ENCODE measurements at places on chromosomes 4 and X.

GRCh38 chr4:1191621-1192020 is 19.2 kb upstream of the SPON2 start:
- no peak for DNase-seq

- no peak for DNase-seq
Observed at GRCh38 chr4:150358691-150359090, 223.3 kb upstream of the MAB21L2 start.

GRCh38 chrX:40809210-40809609 is 73.9 kb upstream of the MED14 start:
- DNase-seq: no peak

- no peak for DNase-seq
Observed at GRCh38 chrX:79412166-79412565, 45.0 kb upstream of the ITM2A start.

GRCh38 chrX:48487362-48487798 is 11.4 kb downstream of the FTSJ1 start:
- DNase-seq: no peak

DNA sequence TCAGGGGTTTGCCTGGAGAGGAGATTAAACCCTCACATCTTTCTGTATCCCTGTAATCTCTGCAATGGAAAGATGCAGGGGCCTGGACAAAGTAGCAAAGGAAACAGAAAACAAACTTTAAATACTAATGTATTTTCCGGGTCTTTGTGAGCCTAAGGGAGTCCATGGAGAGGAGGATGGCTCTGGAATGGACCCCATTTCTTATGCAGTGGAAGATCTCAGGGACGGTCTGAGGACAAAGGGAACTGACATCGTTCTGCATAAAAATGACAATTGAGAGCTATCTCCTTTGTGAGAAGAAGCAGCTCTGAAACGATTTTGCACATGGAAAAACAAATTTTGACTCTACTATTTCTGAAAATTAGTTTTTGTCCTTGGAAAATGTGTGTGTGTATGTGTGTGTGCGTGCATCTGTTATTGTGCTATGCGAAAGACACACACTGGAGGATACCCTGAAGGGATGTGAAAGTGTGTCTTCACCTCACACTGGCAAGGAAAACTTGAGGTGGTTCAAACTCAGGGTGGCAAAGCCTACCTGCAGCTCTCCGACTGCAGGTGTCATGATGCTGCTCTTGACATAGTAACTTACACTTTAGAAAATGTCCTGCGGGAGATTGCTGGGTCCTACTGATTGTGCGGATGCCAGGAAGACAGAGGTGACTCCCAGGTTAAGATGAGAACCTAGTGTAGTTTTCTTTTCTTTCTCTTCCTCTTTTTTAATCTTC is 126.4 kb upstream of the JADE1 start:
- no peak for DNase-seq

DNA sequence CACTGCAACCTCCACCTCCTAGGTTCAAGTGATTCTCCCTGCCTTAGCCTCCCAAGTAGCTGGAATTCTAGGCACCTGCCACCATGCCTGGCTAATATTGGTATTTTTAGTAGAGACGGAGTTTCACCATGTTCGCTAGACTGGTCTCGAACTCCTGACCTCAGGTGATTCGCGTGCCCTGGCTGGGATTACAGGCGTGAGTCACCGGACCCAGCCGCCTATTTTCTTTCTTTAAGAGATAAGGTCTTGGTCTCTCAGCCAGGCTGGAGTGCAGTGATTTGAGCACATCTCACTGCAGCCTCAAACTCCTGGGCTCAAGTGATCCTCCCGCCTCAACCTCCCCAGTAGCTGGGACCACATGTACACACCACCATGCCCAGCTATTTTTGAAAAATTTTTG is 166.5 kb downstream of the DHRSX start:
- no peak for DNase-seq

GRCh38 chr4:168487282-168488035 is 7.2 kb upstream of the DDX60L start:
- DNase-seq: no peak

DNA sequence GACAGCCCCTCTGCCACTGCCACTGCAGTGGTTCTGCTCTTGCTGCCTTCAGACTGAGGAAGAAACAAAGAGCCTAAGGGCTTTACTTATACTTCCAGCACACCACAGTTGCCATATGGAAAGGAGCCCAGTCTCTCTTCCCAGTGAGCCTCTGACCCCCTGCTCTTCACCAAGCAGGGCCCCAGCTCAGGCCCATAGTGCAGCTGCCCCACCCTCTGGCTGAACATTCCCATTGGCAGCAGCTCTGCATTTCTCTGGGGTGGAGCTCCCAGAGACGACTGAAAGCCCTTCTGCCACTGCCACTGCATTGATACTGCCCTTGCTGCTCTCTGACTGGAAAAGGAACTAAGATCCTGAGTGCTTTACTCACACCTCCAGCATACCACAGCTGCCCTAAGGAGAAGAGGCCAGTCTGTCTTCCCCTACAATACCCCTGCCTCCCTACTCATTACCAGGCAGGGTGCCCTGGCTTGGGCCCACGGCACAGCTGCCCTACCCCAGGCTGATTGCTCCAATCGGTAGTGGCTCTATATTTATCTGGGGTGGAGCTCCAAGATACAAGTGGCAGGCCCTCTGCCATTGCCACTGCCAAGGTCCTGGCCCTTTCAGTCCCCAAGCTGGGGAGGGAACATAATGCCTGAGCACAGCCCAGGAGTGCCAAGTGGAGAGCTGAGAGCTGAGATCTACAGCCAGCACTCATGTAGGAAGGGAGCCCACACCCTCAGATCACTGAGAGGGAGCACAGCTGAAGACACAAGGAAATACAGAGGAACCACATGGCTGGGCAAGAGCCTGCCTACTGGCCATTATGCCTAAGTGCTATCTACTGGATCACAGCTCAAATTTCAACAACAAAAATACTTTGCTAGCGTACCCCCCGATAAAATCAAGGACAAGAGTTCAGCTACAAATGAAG is 36.0 kb downstream of the AWAT2 start:
- DNase-seq: no peak

- no peak for DNase-seq
Observed at GRCh38 chrX:73215246-73215645, 595 bp upstream of the NAP1L2 start.

GRCh38 chr4:33090910-33091309 is 2370.7 kb downstream of the PCDH7 start:
- DNase-seq: no peak

DNA sequence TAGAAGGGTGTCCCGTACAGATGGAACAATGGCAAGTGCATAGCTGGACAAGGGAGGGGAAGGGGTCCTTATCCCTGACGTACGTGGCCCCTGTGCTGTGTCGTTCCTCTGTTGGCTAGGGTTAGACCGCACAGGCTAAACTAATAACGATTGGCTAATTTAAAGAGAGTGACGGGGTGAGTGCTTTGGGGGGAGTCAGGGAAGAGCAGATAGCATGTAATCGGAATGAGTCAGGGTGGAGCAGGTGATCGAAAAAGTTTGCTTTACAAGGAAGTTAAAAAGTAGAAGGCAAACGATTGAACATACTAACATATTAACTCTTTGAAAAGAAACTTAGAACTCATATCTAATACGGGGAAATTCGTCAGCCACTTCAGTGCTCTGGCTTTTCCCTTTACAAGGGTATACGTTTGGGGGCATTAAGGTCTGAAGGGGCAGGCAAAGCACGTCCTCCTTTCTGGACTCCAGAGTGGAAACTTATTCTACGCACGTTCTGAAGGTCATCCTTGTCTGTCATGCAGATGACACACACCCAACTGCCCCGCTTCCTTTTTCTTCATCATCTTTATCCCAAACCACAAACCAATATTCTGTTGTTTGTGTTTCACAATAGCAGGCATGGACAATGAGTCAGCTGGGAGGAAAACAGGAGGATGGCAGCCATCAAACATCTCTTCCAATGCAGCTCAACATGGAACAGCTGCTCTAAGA is 10.2 kb upstream of the CRLF2 start:
- DNase-seq: no peak

DNA sequence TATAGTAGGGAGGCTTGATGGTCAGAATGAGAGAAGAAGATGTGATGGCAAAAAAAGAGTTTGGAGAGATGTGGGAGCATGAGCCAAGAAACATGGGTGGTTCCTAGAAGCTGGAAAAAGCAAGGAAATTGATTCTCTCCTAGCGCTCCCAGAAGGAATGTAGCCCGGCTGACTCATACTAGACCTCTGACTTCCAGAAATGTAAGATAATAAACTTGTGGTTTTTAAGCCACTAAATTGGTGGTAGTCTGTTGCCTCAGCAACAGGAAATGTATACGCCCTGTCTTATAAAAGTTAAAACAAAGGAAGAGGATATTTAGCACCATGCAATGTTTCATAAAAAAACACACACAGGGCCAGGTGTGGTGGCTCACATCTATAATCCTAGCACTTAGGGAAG is 182.7 kb upstream of the PCDH7 start:
- no peak for DNase-seq

DNA sequence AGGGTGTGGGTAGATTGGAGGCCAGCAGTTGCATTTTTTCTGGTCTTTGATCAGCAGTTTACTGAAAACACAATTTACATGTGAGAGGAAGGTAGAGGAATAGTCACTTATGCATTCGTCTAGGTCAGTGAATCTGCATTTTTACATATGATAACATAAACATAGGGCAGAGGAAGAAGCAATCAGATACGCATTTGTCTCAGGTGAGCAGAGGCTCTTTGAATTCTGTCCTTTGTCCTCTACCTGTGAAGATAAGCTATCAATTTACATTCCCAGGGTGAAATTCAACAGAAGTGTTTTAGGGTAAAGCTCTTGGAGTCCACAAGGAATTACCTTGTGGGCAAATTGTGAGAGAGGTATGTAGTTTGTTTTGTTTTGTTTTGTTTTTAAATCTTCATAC is 306.5 kb downstream of the MAGEB5 start:
- DNase-seq: no peak

DNA sequence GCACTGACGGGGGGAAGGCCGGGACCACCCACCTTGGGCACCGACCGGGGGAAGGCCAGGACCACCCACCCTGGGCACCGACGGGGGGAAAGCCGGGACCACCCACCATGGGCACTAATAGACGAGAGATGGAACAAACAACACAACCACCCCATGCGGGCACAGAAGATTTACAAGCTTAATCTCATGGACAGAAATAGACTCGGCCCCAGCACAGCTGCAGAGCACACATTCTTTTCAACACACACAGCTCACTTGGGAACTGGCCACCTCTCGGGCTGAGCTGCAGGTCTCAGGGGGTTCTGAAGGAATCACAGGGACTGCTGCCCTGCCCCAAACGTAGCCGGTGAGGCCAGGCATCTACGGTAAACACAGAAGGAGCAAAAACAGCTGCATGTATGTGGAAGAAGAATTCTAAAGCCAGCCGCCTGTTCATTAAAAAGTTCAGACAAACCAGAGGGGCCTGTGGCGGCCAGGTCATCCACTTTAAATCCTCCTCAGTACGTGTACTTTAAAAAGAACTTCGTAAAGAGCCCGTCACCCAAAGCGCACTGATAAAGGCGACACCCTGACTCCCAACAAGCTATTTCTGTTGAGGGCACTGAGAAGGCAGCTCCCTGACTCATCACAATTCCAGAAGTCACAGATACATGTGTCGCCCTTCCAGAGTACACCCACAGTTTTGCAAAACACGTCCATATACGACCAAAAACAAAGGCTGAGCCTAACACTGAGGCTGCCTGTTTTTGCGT is 17.7 kb downstream of the PPP2R3B start:
- DNase-seq: no peak

GRCh38 chr4:4663028-4663427 is 121.2 kb upstream of the STX18 start:
- no peak for DNase-seq

DNA sequence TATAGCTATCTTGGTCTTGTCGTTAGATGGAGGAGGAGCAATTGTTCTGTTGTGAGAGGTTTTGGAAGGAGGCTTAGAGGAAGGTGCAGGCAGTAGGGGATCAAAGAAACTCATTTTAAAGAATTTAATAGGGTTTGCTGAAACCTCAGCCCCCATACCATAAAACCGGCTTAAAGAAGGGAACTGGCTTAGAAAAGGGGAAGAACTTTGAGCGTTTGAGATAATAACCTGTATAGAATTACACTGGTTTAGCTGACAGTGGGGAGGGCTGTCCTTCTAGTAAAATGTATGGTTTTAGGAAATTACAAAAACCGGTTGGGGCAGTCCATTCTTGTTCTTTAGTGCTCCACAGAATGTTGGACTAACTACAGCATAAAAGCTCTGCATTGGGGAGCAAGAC is 128.1 kb downstream of the KDM6A start:
- no peak for DNase-seq

GRCh38 chr4:74534936-74535335 is 90.0 kb downstream of the AREG start:
- DNase-seq: no peak

- DNase-seq: peak; percentile 20
Observed at GRCh38 chr4:77203380-77204197, 46.6 kb downstream of the CCNG2 start.

DNA sequence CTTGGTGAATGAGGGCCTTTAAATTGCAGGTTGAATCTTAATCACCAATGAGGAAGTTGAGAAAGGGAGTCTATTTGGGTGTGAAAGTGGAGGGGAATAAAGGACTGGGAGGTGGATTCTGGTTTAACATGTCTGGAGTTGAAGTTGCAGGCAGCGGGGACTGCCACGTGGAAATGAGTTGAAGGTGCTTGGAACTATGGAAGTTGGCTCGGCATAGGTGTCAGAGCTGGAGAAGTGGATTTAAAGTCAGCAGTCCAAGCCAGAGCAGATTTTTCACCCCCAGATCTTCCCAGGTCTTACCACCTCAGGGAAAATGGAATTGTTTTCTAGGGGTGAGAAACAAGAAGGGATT is 44.9 kb downstream of the TIGD4 start:
- DNase-seq: no peak

DNA sequence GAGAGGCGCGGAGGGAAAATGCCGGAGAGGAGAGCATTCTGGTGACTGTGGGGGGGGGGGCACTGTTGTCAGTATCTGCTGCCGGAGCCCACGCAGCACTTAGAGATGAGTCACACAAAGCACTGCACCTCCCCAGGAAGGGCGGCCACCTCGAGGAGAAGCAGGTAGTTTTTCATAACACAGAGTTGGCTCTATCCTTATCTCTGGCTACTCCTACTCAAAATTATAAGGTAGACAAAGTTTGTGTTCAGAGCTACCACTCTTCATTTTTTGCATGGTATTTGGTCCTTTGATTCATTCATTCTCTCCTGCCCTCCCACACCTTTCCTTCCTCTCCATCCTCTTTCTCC is 76.2 kb upstream of the SCOC start:
- no peak for DNase-seq

DNA sequence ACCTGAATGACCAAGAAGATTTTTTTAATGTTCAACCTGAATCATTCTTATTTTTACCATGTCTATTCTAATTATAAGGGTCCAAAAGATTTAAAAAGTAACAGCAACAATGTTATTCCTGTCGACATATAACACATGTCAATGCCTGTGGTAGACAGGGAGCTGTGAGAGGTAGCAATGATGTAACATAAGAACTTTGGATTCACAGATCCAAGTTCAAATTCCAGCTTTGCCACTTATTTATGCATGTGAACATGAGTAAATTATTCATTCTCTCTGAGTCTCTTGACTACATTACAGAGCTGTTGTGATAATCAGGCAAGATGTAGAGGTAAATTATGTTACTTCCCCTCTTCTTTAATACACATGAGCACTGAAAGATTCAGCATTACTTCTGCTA is 54.5 kb downstream of the KLHL8 start:
- no peak for DNase-seq

Data from activated T-helper 1 cell treated with anti-CD3 and anti-CD28 coated beads, Interleukin-2, amount 50 U/mL, for 16 hours (primary cell).